ENCODE measurements at places on chromosomes 4 and X.
A peak's percentile ranks its signal among the peaks of the same experiment; 100 is the strongest.

DNA sequence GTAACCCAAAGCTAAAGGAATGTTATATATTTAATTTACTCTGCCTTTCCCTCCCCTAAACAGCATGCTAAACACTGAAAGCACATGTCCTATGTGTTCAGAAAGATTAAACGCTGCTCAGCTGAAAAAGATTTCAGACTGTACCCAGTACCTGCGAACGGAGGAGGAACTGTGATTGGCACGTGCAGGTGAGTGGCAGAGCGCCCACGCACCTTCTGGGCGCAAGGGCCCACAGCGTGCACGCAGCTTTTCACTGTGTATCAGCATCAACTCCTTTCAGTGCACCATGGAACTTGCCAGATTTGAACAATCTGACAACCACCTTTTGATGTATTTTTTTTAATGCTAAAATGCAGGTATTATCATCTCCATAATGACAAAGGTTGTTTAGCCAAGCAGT is 87.7 kb downstream of the RFC1 start:
- H3K4me3 ChIP-seq = no peak overlapping the region
- H3K27me3 ChIP-seq = no peaks in the 10 kb centered on the region
- DNase-seq = no peak
- H3K36me3 ChIP-seq = no peaks in the 10 kb centered on the region

GRCh38 chrX:47030339-47030738 is 47.9 kb upstream of the RGN start:
- no peaks in the 10 kb centered on the region for H3K36me3 ChIP-seq
- H3K27ac ChIP-seq = no peak overlapping the region
- H3K4me1 ChIP-seq = no peaks in the 10 kb centered on the region
- no peak for DNase-seq
- no peaks in the 10 kb centered on the region for H3K27me3 ChIP-seq

- H3K27ac ChIP-seq = peak overlapping the region; percentile 84
- no peaks in the 10 kb centered on the region for H3K36me3 ChIP-seq
- no peaks in the 10 kb centered on the region for H3K27me3 ChIP-seq
- DNase-seq = peak; percentile 45
- H3K4me3 ChIP-seq = no peak overlapping the region
Measured at GRCh38 chrX:116276261-116276660, 105.7 kb downstream of the AGTR2 start.

DNA sequence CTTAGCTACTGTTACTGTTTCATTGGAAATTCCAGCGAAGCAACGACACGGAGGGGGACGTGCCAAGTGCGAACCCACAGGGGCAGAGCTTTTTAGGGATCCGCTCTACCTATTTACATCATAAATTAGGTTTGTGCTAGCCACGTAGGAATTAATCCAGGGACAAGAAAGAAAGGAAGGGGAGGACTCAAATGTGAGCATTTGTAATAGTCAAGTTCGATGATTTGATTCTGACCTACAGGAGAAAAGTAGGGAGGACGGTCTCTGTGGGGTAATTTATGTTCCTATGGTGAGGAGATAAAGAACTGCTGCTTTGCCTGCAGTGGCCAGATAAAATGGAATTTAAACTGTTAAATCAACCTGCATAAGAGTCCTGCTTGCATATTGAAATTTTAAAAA is 1.7 kb downstream of the INTS6L start:
- DNase-seq = no peak
- peak overlapping the region; percentile 64 for H3K27ac ChIP-seq
- peaks cover 5% of the 10 kb centered on the region for H3K4me1 ChIP-seq

DNA sequence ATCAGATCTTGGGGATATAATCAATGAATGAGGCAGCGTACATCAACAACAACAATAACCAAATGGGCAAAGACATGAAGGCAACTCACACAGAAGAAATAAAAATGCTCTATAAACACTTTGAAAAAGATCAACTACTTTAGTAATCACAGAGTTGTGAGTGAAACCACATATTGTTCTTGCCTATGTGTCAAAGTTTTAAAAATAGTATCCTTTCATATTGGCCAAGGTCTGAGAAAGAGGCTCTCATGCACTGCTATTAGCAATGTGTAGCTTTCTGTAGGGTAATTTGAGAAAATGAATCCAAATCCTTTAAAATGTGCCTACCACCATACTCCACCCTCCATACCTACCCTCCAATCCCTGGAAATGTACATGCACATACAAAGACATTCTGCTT is 25.0 kb downstream of the COQ2 start:
- H3K27ac ChIP-seq = peak overlapping the region; percentile 33
- H3K36me3 ChIP-seq = peaks cover 9% of the 10 kb centered on the region
- DNase-seq = peak; percentile 38
- H3K4me3 ChIP-seq = no peak overlapping the region
- H3K27me3 ChIP-seq = no peaks in the 10 kb centered on the region

DNA sequence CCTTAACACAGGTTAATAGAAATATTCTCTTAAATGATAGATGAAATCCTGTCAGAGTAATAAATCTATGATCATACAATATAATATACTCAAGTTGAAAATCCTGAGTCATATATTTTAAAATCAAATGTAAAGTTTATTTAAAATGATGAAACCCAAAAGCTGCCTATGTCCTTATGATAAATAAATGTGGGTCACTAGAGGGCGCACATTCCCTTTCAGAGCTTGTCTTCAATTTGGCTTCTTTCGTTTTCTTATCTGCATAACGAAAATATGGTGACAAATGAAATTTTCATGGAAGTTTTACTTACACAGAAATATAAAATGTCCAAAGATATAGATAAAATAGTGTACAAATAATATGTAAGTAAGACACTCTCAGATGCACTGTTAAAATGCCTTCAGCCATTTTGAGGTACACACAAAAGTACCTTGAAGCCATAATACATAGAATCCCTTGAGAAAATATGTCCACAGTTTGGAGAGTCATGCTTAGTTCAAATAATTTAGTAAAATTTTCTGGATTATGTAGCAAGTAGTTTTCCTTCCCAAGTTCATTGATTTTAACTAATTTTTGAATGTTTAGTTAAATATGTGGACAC is 680.4 kb downstream of the DMD start:
- DNase-seq = peak; percentile 2
- no peaks in the 10 kb centered on the region for H3K36me3 ChIP-seq
- H3K27me3 ChIP-seq = no peaks in the 10 kb centered on the region
- H3K27ac ChIP-seq = no peak overlapping the region
- H3K4me1 ChIP-seq = no peaks in the 10 kb centered on the region
- H3K4me3 ChIP-seq = no peak overlapping the region

- no peak overlapping the region for H3K27ac ChIP-seq
- H3K4me1 ChIP-seq = no peaks in the 10 kb centered on the region
- H3K36me3 ChIP-seq = no peaks in the 10 kb centered on the region
- DNase-seq = no peak
- H3K4me3 ChIP-seq = no peak overlapping the region
Measured at GRCh38 chr4:104966349-104967033, 180.2 kb upstream of the TET2 start.

GRCh38 chr4:28772066-28772465 is 1911.4 kb downstream of the STIM2 start:
- no peaks in the 10 kb centered on the region for H3K27me3 ChIP-seq
- no peak for DNase-seq
- H3K36me3 ChIP-seq = no peaks in the 10 kb centered on the region
- no peaks in the 10 kb centered on the region for H3K4me1 ChIP-seq
- H3K4me3 ChIP-seq = no peak overlapping the region

DNA sequence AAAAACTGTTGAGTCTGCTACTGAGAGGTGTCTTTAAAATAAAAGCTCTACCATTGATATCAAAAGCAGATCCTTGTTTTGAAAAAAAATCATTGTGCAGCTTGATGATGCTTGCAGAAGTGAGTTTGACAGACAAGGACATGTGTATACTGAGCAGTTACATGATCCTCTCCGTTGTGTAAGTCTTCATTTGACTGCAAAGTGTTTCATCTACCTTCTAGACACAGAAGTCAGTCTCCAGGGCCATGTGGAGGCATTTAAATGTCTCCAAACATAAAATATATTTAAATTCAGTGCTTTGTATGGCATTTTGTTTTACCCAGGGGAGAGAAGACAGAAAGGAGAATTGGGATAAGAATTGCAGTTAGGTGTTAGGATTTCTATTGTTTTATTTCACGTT is 107.8 kb upstream of the MYOZ2 start:
- H3K27me3 ChIP-seq = no peaks in the 10 kb centered on the region
- no peaks in the 10 kb centered on the region for H3K36me3 ChIP-seq
- H3K4me1 ChIP-seq = peaks cover 14% of the 10 kb centered on the region
- no peak overlapping the region for H3K27ac ChIP-seq

Data from SJSA1 (cell line).